CD4-positive, alpha-beta memory T cell (primary cell): ENCODE measurements at places on chromosomes 4 and X.
A peak's percentile ranks its signal among the peaks of the same experiment; 100 is the strongest.

GRCh38 chrX:9133426-9133825, 99.5 kb upstream of the FAM9B start:
- DNase-seq: no peak

DNA sequence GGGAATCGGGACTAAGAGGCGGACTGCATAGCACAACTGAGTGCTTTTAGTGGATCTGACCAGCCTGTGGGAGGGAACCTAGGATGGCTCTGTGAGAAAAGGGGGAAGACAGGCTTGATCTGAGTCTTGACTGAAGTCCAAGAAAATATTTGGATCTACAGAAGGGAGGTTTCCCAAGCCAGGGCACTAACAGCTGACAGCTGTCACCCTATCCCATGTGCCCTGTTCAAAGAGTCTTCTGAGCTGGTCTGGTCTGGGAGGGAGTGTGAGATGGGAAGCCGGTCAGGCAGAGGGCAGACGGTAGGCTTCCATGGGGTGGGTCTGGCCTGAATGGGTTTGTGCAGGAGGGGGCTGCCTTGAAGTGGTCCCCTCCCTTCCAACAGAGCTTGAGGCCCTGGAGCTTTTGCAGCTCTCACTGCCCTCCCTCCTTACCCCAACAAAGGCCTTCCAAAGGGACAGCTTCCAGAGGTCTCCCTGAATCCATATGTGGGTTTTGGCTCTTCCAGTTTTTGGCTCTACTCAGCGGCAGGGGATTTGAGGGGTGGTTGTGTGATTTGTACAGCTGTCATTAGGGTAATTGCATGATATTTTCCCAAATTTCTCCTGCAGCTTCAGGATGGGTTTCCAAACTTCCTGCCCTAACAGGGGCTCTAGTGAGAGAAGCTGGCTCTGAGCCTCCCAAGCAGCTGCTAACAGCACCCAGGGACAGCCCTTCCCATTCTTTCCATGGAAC, 643.7 kb downstream of the BCOR start:
- DNase-seq: no peak

- no peak for DNase-seq
These were observed 74.2 kb downstream of the CLDN34 start for GRCh38 chrX:10041383-10041782.

DNA sequence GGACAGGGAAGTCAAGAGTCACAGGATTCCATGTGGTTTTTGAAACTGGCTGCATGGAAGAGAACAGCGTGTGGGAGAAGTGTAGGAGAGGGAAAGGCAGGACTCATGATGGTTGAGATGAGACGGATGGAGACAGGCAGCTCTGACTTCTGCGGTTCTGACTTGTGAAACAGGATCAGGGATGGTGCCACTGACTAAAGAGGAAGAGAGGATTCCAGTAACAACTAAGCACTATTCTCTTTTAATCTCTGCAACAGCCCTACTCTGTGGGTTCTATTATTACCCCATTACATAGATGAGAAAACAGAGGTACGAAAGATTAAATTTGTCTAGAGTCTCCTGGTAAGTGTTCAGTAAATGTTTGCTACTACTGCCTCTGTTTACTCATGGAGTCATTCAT, 156.3 kb downstream of the CBR4 start:
- DNase-seq: no peak

DNA sequence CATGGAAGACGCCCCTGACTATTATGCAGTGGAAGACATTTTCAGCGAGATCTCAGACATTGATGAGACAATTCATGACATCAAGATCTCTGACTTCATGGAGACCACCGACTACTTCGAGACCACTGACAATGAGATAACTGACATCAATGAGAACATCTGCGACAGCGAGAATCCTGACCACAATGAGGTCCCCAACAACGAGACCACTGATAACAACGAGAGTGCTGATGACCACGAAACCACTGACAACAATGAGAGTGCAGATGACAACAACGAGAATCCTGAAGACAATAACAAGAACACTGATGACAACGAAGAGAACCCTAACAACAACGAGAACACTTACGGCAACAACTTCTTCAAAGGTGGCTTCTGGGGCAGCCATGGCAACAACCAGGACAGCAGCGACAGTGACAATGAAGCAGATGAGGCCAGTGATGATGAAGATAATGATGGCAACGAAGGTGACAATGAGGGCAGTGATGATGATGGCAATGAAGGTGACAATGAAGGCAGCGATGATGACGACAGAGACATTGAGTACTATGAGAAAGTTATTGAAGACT, 3.6 kb downstream of the TSPYL2 start:
- DNase-seq: peak; percentile 61

- no peak for DNase-seq
These were observed 115.9 kb upstream of the PDLIM3 start for GRCh38 chr4:185651137-185651677.

- no peak for DNase-seq
These were observed 27.1 kb downstream of the PDLIM3 start for GRCh38 chr4:185508181-185508580.

DNA sequence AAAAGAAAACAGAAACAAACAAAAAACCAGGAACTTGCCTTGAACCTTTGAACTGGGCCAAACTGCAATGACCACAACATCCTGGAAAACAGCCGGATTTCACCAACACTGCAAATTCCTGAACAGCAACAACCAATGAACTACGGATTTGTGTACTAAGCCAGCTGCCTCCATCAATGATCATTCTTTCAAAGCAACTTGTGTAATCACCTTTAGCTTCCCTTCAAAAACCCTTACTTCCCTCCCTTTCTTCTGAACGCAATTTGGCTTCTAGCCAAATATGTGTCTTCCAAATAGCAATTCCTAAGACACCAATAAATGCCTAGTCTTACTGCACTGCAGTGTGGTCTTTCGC, 98.5 kb upstream of the FAM47C start:
- no peak for DNase-seq
